ENCODE measurements at places on chromosomes 1 and 21.
A peak's percentile ranks its signal among the peaks of the same experiment; 100 is the strongest.

DNA sequence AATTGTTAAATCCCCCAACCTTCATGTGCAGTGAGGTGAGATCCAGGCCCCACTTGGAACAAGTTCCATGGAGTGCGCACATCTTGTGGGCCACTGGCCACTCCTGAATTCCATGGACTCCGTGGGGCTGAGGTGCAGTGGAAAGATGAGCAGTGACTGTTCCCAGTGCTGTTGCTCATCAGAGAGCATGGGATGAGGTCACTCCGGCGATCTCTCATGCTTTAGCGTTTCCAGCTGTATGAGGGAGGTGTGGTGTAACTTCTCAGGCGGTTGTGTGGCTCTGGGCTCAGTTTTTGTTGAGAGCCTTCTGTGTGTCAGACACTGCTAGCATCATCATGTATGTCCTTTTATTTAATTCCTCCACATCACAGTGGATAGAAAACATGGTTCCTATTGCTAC, 96.2 kb downstream of the GALNT2 start:
- no peak for DNase-seq

- peak; percentile 75 for DNase-seq
Measured at GRCh38 chr1:245153081-245153551, 1.7 kb upstream of the KIF26B start.

GRCh38 chr1:39387452-39387851, 104.0 kb upstream of the BMP8A start:
- no peak for DNase-seq

DNA sequence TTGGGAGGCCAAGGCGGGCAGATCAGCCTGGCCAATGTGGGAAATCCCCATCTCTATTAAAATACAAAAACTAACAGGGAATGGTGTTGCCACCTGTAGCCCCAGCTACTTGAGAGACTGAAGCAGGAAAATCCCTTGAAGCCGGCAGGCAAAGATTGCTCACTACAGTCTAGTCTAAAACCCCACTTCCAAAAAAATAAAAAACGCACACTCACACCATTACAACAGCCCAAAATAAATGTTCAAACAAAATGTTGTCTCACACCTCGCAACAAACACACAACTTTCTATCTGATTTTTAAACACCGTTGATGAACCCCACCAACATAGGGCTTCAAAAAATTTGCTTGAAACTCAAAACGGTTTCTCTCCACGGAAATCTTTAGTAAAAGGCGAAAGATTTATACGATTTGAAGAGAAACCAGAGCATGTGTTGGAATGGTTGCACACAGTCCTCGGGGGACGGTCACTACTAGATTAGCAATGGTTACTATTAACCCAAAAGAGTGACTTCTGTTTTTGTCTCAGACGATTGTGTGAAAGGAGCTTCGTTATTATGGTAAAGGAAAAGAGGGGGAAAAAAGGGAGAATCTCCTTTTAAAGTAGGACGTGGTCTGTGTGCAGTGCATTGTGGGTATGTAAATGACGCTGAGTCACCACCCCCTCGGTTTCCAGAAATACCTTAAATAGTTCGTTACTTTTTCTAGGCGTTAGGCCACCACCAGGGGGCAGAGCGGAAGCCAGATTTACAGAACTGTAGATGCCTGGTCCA, at the start of gene RNU5D-1:
TSS of gene RNU5D-1 (minus strand) at position 430 of the 772 bp plus-strand sequence.
- DNase-seq, result peak; percentile 98

GRCh38 chr1:107467286-107467685, 326.4 kb downstream of the NTNG1 start:
- no peak for DNase-seq

- no peak for DNase-seq
Measured at GRCh38 chr1:17200756-17201155, 4.2 kb upstream of the PADI1 start.

- DNase-seq, result no peak
Measured at GRCh38 chr1:169113613-169114119, 7.2 kb downstream of the ATP1B1 start.

- DNase-seq, result no peak
Measured at GRCh38 chr1:232184561-232185530, 445.1 kb downstream of the SIPA1L2 start.

- DNase-seq, result no peak
Measured at GRCh38 chr1:106817575-106817974, 238.9 kb upstream of the PRMT6 start.

GRCh38 chr1:110234691-110235090, 24.6 kb downstream of the KCNC4 start:
- no peak for DNase-seq

GRCh38 chr1:88284666-88285366, 399.3 kb upstream of the PKN2 start:
- no peak for DNase-seq

DNA sequence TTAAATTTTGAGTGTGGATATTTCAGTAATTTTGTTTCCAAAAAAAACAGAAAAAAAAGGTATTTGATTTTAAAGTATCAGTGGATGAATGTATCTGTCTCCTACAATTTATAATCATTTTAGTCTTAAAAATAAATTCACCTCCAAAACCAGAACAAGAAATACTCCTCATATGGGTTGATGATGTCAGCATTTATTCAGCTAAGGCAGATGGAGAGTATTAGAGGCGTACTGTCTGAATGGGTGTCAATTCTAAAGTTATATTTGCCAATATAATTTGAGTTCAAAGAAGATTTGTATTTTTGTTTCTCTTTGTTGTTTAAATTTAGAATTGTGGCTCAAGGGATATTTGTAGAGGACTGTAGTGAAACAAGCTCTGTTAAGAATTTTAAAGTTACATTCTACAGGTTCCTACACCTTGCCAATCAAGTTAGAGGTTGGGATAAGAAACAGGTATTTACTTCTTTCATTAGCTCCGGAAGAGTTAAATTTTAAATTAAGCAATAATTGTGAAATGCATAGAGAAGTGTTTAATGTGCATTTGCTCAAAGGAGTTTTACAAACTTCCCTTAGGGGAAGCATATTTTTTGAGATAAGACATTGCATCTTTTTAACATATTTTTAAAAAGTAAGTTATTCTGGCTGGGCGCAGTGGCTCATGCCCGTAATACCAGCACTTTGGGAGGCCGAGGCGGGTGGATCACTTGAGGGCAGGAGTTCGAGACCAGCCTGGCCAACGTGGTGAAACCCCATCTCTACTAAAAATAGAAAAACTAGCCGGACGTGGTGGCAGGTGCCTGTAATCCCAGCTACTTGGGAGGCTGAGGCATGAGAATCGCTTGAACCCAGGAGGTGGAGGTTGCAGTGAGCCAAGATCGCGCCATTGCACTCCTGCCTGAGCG, 1.2 kb downstream of the PLA2G4A start:
- peak; percentile 52 for DNase-seq

DNA sequence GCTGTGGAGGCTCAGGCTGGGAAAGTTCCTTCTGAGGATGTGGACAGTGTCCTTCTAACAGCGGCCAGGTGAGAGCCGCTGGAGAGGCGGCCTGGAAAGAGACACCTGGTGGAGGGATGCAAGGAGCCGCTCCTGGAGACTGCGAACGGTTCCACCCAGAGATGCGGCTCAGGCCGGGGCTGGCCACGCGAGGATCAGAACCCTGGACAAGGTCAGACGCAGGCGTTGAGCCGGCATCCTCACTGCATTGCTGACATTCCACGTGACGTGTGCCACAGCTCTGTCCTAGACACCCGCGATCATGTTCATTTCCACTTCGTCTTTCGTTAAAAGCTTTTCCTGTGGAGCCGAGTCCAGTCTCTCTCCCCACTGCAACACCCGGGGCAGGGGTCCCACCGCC, 28.8 kb downstream of the CFAP74 start:
- DNase-seq, result no peak

- DNase-seq, result no peak
Measured at GRCh38 chr1:9538669-9539164, 548 bp upstream of the SLC25A33 start.

DNA sequence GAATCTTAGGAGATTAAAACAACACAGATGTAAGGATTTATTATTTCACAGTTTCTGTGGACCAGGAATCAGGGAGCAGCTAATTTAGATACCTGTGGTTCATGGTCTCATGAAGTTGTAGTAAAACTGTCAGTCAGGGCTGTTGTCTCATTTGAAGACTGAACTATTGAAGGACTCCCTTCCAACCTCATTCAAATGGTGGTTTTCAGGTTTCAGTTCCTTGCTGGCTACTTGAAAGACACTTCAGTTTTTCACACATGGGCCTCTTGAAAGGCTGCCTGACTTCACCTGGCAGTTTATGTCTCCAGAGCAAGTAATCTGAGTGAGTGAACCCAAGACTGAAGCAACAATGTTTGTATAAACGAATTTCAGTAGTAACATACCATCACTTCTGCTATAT, 915.9 kb downstream of the PLA2G4A start:
- DNase-seq, result no peak

- DNase-seq, result no peak
Measured at GRCh38 chr1:47785561-47786271, 211.5 kb downstream of the TRABD2B start.

DNA sequence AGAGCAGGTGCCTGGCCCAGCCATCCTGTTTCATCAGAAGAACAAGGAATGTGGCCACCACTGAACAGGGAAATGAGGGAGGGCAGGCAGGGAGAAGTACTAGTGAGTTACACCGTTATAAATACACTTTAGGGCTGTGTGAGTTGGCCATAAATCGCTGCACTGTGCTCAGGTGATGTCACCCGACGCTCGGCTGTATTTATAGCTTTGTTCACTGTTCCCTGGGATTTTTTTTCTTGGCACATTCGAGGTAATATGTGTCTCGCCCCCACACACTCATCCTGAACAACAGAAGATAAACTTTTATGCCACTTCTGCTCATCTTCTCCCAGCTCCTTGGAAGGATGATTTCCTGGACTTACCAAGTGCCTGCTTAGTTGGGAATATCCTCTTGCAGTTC, 9.0 kb upstream of the KIRREL1 start:
- DNase-seq, result no peak

DNA sequence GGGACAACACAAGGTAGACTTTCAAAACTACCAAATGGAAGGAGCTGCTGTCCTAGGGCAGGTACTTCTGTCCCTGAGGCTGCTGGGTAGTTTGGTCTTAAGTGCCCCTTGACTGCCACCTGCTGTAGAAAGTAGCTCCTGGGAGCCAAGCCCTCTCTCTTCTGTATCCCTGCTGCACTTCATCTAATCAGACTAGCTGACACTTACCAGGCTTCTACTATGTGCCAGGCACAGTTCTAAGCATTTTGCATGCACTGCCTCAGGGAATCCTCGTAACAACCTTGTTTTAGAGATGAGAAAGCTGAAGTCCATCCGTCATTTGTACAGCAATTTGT, 15.9 kb upstream of the SRSF4 start:
- peak; percentile 73 for DNase-seq

All from hematopoietic multipotent progenitor cell treated with erythropoietin and hydrocortisone succinate and interleukin-3 and kit ligand, for 8 days (in vitro differentiated cells).